HS-27A (cell line): ENCODE measurements at places on chromosomes 6 and 20.

DNA sequence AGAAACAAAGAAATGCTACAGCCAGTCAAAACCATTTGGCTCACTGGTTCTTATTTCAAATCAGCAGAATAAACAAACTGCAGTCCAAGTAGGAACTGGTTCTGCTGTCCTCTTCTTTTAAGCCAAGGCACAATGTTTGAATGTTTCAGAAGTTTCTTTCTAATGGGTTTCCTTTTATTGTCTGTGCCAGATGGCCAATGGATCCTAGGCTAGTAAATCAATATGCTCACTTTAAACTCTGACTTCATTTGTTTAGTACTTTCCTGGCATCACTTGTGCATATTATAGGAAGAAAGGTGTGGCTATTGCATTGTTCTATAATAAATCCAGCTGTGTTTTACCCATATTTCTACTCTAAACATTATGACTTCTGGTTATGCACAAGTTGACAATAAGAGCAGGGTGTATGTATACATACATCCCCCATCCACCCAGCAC is 99.7 kb upstream of the PLCB4 start:
- no peak for DNase-seq

DNA sequence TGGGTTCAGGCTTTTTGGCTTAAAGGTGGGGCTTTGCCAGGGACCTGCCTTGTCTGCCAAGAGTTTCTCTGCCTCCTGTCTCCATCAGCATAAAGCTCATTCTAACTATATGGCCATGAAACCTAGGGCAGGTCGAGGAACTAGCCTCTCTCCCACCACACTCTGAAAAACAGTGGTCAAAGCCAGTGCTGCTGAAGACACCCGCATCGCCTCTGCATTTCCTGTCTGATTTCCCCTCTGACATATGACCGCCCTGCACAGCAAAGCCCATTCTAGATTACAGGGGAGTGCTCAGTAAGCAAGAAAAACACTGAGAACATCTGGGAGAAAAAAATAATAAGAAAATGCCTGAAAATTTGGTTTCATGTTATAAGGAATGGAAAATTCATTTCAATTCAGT is 573.6 kb downstream of the PRKN start:
- no peak for DNase-seq

- DNase-seq = no peak
These were observed 26.4 kb upstream of the SIRPA start for GRCh38 chr20:1868856-1869255.

GRCh38 chr6:44645276-44645675 is 257.8 kb downstream of the CDC5L start:
- DNase-seq = no peak

DNA sequence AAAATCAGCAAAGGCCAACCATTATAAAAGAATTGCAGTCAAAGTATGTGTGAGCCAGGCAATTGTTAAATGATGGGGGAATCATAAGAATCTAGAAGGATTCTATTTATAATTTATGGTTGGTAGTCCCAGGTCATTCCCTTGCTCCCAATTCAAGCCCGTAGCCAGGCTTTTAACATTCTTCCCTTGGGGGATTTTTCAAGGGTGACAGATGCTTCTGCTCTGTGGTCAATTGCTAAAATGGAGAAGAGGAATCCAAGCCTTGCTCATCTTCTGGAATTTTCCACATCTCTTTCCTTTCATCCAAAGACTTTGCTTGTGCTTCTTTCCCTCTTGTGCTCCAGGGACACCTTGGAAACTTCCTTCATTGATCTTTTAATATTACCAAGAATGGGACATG is 18.0 kb upstream of the BCAS1 start:
- no peak for DNase-seq

- no peak for DNase-seq
These were observed 107.9 kb upstream of the SPACA1 start for GRCh38 chr6:87939776-87940175.

- DNase-seq = no peak
These were observed 2.2 kb upstream of the ID1 start for GRCh38 chr20:31602779-31603441.
